ENCODE measurements at places on chromosomes 2 and 18. TPM values are rescaled to one million over a fixed set of nuclear protein-coding genes. Genes with fewer than 3 reads are reported as not detected.

- no peaks in the 10 kb centered on the region for H3K36me3 ChIP-seq
- DNase-seq: no peak
- H3K27ac ChIP-seq: no peak overlapping the region
- H3K4me1 ChIP-seq: no peaks in the 10 kb centered on the region
Observed at GRCh38 chr2:46387886-46388515, 90.8 kb downstream of the EPAS1 start.

The NT5C1B gene
- total RNA-seq: not detected

The CCDC74B gene
- 3.7 TPM for total RNA-seq

GRCh38 chr2:199499005-199499404 is 41.3 kb upstream of the SATB2 start:
- no peak for DNase-seq
- no peaks in the 10 kb centered on the region for H3K36me3 ChIP-seq
- H3K27me3 ChIP-seq: peaks cover 15% of the 10 kb centered on the region
- no peak overlapping the region for H3K4me3 ChIP-seq

- no peaks in the 10 kb centered on the region for H3K4me1 ChIP-seq
- peaks cover 6% of the 10 kb centered on the region for H3K27me3 ChIP-seq
- H3K36me3 ChIP-seq: no peaks in the 10 kb centered on the region
- H3K27ac ChIP-seq: no peak overlapping the region
- H3K4me3 ChIP-seq: no peak overlapping the region
Observed at GRCh38 chr18:48356909-48357631, 52.1 kb downstream of the ZBTB7C start.

The SLC30A3 gene
- total RNA-seq: 0.55 TPM

Measured in activated naive CD4-positive, alpha-beta T cell treated with anti-CD3 and anti-CD28 coated beads for 36 hours (primary cell).